ENCODE measurements at places on chromosomes 7 and 10.

- DNase-seq, result no peak
Observed at GRCh38 chr10:28906415-28906814, 229.1 kb downstream of the BAMBI start.

DNA sequence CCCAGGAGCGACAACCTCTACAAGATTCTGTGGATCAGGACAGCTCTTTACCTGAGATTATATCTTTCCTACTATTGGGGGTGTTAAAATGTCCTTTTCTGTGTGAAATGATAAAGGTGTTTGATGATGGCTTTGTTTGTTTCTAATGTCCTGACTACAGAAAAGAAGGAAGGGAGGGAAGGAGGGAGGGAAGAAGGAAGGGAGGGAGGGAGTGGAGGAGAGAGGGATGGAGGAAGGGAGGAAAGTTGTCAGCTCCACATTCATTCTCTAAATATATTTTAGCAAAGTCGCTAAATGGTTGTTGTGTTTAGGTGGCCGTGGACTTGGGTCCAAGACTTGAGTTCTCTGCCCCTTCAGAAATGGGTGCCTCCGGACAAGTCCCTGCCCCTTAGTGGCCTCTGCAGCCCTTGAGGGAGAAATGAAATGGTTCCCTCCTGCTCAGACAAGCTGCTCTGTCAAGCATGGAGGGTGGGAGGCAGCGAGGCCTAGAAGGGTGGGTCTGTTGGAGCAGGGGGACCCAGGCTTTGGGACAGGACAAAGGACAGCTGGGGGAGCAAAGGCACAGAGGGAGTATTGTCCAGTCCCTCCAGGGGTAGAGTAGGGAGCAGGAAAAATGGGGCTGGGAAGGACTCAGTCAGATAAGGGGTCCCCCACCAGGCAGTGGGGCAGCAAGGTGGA is 4.4 kb downstream of the RGS10 start:
- DNase-seq, result no peak

DNA sequence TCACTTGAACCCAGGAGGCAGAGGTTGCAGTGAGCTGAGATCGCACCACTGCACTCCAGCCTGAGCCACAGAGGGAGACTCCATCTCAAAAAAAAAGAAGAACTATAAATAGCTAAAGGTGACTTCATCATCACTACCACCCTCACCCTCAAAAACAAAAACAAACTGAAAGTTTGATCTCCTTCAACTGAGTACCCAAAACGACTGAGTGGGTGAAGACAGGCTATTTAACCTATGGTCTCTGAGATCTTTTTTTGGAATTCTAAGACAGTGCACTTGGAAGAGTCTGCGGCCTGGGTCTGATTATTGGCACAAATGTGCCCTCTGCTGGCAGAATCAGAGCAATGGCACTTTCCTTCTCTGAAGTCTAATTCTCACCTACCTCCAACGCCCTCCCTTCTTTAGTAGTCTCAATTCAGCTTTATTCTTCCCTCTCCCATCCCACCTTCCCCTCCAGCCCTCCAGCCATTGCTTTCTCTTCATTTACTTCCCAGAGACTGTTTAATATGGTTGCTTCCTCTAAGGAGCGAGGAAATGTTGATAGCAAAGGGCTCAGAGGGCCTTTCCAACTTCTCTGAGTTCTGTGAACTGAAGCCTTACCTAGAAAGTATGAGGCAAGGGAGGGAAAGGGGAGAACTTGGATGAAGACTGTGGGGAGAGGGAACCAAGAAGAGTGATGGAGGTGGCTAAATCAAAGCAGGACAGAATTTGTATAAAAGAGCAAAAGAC is 2.9 kb upstream of the MYOZ1 start:
- DNase-seq, result peak; percentile 61

GRCh38 chr10:89744026-89744425 is 42.6 kb downstream of the KIF20B start:
- DNase-seq, result peak; percentile 18

DNA sequence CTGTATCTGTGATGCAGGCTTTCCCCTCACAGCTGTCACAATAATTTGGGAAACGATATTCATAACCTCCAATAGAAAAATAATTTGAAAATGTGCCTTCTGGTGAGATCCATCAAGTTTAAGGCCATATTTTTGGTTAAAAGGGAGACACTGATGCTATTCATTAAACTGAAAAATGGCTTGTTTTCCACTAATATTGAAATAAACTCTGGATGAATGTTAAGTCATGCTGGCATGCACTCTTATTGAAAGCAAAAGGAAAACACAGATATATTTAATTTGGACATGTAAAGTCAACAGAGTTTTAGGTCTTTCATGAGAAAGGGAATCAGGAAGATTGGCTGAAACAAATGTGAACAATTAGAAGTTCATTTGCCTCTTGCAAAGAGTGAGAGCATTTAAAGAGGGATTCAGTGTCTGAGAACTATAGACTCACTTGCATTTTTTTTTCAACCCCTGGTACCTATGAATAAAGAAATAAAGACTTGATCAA is 879.2 kb downstream of the LRMDA start:
- no peak for DNase-seq

DNA sequence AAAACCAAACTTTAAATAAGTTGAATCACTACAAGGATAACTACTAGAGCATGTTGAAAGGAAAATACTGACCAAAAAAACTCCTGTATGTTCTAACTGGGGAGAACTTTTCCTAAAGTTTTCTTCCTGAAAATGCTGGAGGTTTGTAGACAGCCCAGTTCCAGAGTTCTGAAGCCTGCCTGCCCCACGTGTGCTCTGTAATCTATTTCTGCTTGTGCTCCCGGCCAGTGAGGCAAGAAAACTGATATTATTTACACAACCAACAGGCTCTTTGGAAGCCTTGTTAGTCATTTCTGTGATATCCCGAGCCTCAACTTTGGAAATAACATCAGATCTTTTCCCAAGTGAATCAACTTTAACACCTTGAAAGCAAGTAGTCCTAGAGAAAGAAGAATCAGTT is 46.7 kb downstream of the ZFAND4 start:
- DNase-seq, result peak; percentile 2

GRCh38 chr10:18554479-18554878 is 96.9 kb downstream of the NSUN6 start:
- DNase-seq, result no peak

DNA sequence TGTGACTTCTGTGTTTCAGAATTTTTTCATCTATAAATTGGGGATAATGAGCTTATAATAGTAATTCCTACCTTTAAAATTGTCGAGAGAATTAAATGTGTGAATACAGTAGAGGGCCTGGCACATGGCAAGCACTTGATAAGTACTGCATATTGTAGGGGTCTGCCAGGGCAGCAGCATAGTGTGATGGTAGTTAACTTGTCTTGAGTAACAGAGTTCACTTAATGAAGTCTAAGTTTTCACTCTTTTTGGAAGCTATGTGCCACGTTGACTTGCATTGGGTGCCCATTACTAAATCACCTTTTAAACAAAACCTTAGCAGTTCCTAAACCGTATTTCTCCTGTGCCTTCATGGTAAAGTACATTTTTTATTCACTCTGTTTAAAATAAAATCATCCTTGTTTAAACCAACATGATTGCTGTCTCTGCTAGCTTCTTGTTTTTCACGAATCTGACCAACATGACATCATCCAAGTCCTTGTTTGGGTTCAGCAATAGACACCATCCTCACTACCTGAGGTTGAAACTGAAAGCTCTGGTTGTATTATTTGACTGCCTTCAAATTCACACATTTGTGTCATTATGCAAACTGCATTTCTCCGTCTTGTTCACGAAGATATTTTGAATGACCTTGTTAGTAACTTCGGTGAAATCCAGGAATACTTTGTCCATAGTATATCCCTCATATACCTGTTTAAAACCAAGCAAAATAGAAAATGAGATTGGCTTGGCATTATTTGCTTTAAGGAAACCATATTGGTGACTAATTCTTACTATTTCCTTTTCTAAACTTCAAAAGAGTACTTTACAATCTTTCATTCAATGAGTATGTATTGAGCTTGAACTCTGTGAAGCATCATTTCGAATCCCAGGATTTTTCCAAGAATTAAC is 340.2 kb downstream of the SUGCT start:
- no peak for DNase-seq

- no peak for DNase-seq
Observed at GRCh38 chr10:44240584-44241205, 144.2 kb downstream of the CXCL12 start.

DNA sequence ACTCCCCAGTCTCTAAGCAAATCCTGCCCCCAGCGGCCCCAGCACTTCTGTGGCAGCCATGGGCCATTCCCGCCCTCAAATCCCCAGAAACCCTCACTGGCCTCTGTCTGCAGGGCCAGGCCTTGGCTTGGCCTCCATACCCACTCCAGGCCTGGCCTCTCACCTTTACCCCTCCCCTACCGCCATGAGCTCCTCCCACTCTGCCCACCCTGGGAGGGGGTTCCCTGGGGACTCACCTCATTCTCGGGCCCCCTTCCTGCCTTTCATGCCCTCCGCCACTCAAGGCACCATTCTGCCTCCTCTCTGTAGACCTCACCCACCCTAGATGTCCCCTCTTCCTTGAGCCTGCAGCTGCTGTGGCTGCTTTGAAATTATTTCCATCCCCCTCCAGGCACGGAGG is 41.0 kb downstream of the PRF1 start:
- no peak for DNase-seq

DNA sequence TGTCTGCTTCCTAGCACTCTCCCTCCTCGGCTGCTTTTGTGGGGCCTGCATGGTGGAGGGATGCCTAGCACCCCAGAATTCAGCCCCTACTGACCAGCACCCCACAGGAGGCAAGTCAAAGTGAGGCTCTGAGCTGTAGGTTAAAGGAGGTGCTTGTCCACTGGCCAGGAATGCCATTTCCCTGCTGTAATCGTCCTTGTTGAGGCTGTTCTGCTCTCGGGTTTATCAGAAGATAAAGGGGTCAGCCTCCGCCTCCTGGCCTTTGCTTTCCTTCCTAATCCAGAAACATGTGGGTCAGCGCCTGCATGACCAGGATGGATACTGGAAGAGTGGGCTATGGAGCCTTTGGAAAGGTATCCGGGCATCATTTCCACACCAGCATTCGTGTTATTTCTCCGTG is 98.9 kb downstream of the MKI67 start:
- DNase-seq, result no peak

- peak; percentile 75 for DNase-seq
Observed at GRCh38 chr10:103244666-103245271, 918 bp upstream of the RPEL1 start.

GRCh38 chr10:52814506-52814905 is 41.9 kb upstream of the MBL2 start:
- no peak for DNase-seq

- no peak for DNase-seq
Observed at GRCh38 chr10:111440501-111440900, 363.7 kb downstream of the ADRA2A start.

DNA sequence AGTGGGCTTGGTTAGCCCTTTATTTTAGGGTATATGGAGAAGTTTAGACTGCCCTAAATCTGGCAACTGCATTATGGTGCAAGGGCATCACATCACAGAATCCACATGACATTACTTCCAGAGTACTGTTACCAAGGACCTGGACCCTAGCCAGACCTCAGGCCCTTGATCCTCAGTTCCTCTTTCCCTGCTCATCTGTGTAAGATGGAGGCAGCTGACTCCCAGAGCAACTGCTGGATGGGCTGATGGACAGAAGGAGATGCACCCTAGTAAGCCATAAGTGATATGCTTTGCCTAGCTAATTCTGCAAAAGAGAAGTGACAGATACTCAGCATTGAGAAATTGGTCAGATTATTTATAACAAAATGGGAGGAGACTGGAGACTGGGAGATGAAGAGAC is 131.7 kb downstream of the DYNC1I1 start:
- no peak for DNase-seq

GRCh38 chr7:114851406-114852061 is 70.4 kb upstream of the MDFIC start:
- no peak for DNase-seq

- no peak for DNase-seq
Observed at GRCh38 chr10:130774871-130775270, 536.6 kb downstream of the TCERG1L start.

- no peak for DNase-seq
Observed at GRCh38 chr10:67837541-67838314, at the start of gene DNAJC12. Gene DNAJC12, minus strand, starts transcription at chr10:67838188. Its CDS starts 177 bp downstream, at chr10:67838011.

GRCh38 chr7:50396856-50397255 is 53.3 kb downstream of the FIGNL1 start:
- no peak for DNase-seq

DNA sequence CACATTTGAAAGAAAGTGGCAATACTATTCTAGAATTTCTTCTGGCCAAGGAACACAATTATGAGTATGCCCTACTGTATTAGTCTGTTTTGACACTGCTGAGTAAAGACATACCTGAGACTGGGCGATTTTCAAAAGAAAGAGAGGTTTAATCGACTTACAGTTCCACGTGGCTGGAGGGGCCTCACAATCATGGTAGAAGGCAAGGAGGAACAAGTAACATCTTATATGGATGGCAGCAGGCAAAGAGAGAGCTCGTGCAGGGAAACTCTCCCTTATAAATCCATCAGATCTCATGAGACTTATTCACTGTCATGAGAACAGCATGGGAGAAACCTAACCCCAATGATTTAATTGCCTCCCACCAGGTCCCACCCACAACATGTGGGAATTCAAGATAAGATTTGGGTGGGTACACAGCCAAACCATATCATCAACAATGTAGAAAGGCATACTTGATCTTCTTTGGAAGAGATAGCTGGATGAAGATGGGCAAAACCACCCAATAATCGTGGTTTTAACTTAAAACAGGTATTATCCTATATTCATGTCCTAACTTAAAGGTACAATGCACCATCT is 113.9 kb downstream of the ETV1 start:
- no peak for DNase-seq

- DNase-seq, result no peak
Observed at GRCh38 chr10:13928451-13928850, 341.7 kb downstream of the PRPF18 start.

DNA sequence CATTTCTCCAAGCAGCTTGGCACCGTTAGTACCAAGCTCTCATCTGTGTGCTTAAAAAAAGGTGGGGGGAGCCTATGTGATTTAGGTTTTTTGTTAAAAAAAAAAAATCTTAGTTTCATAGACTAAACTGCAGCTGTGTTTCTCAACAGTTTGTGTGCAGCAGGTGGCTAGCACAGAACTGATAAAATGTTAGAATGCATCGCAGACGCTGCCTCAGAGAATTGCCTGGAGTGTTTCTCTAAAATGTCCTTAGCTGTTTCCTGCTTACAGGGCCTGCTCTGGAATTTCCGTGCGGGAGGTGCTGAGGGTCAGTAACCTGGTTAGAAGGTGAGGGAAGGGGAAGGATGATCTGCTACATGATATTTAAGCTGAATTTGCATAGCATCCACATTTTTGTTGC is 268.9 kb downstream of the PLXDC2 start:
- no peak for DNase-seq

DNA sequence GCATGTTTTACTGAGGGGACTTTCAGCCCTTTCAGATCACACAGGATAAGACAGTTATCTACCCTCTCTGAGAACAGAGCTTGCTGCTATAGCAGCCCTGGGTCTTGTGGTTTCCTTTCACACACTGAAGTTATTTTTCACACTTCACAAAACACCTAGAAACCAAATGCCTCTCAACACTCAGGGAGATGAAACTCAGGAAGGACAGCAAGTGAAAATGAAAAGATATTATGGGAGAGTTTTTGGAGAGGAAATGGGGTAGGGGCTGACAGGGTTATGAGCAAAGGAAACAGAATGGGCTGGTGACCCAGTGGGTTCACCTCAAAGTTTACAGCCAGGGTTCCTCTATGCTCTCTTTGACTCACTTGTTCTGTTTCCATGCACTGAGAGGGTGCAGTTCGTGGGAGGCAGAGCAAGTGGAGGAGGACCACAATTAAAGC is 17.0 kb upstream of the GIMAP2 start:
- DNase-seq, result no peak

GRCh38 chr10:105585171-105585570 is 944.1 kb downstream of the SORCS3 start:
- DNase-seq, result peak; percentile 81

GRCh38 chr7:1548438-1548831 is 7.6 kb downstream of the TMEM184A start:
- DNase-seq, result no peak

GRCh38 chr10:92991513-92991912 is 69.1 kb upstream of the CYP26C1 start:
- DNase-seq, result no peak
